ENCODE measurements at places on chromosomes 7 and 10.

DNA sequence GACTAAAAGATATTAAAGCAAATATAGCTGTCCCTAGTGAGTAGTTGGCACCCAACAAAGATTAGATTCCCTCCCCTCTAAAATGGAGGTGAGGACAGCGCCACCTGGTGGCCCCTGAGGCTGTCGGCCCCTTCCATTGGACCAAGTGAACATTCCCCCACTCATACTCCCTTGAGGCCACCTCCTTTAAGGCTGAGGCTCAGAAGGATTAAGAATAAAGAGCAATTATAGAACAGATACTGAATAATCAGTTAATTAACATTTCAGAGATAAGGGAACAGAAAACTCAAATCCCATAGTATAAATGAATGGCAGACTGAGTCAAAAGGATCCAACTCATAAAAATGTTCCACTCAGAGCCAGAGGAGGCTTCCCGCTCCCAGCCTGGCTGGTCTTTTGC, 130.4 kb upstream of the GHITM start:
- DNase-seq = peak; percentile 39

- DNase-seq = no peak
These were observed 92.7 kb upstream of the SAMD8 start for GRCh38 chr10:75018686-75019307.

- no peak for DNase-seq
These were observed 131.1 kb downstream of the TAX1BP1 start for GRCh38 chr7:27871086-27871485.

- DNase-seq = no peak
These were observed 116.0 kb downstream of the BUB3 start for GRCh38 chr10:123270221-123270620.

GRCh38 chr7:149772956-149773434, 393 bp downstream of the ZNF467 start:
- DNase-seq = peak; percentile 6

GRCh38 chr7:130841416-130841815, 107.4 kb upstream of the KLF14 start:
- no peak for DNase-seq

GRCh38 chr7:5780801-5781496, 514 bp downstream of the RNF216 start:
- DNase-seq = peak; percentile 34

DNA sequence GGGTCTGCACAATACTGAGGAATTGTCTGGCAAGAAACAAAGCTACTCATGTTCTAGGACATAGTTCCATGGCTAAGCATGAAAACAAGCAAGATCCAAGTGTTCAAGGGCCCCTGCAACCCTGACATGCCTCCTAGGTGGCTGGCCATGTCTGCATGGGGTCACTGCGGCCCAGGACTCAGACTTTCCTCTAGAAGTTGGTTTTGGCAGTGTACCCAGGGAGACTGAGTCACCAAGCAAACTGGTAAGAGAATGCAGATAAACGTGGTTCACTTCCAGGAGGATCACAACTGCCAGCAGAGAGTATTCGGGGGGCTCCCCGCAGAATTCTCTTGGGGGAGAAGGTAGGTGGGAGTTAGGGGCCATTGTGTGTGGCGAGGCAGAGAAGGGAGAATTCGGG, 7.4 kb upstream of the PFKFB3 start:
- DNase-seq = no peak

DNA sequence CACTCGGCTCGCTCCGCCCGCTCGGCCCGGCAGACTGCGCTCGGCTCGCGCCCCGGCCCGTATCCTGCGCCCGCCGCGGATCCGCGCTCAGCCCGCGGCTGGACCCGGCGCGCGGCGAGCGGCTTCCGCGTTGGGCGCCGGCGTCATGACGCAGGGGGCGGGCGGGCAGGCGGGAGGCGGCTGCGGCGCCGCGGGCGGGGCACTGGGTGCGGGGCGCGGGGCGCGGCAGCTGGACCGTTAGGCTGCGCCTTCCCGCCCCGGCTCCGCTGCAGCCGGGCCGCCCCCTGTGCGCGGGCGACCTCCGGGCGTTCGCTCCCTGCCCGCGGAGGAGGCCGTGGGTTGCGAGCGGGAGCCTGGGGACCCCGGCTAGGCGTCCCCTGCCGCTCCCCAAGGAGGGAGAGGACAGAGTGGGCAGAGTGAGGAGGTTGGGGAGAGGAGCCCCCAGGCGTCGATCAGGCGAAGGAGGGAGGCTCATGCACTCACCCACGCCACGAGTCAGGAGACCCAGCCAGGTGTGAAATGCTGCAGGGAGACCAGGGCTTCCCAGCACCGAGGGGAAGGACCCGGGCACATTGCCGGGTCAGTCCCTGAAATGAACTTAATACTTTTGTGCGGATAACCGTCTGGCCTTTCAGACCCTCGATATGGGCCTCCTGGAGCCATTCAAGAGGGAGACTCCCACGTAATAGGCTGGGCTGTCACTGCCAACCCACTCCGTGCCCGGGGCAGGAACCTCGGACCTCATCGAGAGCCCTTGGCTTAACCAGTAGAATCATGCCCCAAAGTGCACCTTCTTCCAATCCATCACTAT, at the start of gene PIP4K2A:
PIP4K2A (minus strand) TSS at position 100 of the 811 bp plus-strand sequence. CDS start 252 bp downstream, outside the sequence.
- peak; percentile 75 for DNase-seq

DNA sequence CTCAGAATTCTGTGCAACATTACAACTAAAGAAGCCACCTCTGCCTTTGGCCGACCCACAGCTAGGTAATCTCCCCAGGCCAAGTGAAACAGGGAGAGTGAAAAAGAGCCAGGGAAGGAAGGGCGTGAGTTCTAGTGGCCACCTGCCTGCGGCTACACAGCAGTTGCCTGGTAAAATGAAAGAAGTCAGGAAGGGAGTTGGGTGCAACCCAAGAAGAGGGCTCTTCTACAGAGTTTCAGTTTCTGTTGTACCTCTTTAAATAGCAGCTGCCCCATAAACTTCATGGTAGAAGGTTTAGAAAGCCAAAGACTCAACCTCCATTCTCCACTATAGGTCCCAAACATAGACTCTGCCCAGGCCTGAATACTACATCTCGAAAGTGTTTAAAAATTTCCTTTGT, 76.2 kb upstream of the TMEM168 start:
- no peak for DNase-seq

- DNase-seq = no peak
These were observed 218.6 kb downstream of the BICC1 start for GRCh38 chr10:58731276-58731675.

- no peak for DNase-seq
These were observed 4.1 kb downstream of the SSBP1 start for GRCh38 chr7:141742229-141742628.

DNA sequence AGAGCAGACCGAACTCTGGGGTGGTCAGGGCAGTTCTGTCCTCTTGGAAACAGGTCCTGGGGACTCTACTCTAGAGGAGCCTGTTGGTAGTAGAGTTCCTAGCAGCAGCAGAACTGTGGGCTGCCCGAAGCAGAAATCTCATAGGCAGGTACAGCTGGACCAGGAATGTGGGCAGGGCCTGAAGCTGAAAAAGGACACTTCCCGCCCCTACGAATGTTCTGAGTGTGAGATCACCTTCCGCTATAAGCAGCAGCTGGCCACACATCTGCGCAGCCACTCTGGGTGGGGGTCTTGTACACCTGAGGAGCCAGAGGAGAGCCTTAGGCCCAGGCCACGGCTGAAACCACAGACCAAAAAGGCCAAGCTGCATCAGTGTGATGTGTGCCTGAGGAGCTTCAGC, 8.3 kb upstream of the ZNF783 start:
- DNase-seq = no peak

DNA sequence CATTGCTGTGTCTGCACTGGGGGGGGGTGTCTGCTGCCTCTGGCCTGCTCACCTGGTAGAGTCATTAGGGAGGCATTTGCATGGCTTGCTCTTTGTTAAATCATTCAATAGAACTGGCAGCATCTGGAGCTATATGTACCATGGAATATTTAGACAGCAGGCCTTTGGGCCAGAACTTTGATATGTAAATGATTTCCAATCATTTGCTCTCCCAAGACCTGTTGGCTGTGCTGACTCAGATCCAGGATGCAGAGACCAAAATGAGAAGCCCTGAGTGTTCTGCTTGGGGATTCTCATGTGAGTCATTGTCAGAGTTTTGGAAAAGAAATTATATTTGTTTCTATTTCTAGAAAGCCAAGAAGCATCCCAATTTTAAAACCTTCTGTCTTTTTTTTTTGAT, 257.6 kb upstream of the IGFBP3 start:
- DNase-seq = no peak

DNA sequence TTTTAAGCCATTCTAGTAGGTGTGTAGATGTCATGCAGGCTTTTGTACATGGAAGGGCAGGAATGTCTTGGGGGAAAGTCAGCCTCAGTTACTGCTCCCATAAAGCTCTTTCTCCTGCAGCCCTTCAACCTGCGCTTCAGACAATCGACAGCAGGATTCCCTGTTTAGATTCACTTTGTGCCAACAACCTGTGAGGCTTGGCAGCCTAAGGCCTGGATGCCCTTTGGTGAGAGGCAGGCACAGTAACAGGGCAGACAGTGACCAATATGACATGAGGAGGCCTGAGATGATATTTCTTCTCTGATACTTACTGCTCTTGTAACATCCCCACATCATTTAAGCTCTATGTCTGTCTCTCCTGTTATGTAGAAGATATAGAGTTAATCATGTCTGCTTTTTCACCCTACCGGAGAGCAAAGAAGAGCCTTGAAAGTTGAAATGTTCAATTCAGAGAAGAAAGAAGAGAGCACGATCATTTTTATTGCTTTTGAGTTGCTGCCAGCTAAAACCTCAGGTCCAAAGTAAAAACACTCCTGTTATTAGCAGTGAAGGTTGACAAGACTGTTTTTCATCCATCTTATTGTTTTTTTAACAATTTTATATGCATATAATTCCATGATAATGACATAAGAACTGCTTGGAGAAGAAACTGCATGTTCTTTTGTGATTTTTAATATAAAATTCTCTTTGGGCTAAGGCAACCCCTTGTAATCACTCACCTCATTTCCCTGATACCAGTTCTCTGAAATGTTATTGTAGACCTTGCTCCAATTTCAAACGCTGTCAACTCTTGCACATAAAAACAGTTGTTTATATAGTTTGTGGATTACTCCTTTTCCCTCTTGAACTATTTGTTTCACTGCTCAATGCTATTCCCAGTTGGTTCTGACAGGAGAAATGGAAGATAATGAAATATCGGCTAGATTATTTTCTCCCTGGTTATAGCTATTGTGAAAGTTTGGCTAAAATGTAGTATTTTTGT, 140.9 kb downstream of the GALNT17 start:
- DNase-seq = no peak

DNA sequence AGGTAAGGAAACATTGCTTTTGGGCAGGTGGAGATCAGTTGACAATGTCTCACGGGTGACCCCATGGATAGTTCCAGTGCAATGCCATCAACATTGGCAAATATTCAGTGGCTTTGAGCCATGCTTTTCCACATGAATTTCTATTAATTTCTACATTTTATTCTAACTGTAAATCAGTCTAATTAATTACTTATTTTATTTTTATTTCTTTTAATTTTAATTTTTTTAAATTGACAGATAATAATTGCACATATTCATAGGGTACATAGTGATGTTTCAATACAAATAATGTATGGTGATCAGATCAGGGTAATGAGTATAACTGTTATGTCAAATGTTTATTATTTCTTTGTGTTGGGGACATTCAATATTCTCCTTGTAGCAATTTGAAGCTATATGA, 3.8 kb downstream of the ABCA13 start:
- no peak for DNase-seq

GRCh38 chr10:34262985-34263384, 552.1 kb downstream of the PARD3 start:
- no peak for DNase-seq

- peak; percentile 89 for DNase-seq
These were observed 162.3 kb downstream of the BAMBI start for GRCh38 chr10:28839600-28840007.

- no peak for DNase-seq
These were observed 66.7 kb upstream of the LEP start for GRCh38 chr7:128174386-128174785.

DNA sequence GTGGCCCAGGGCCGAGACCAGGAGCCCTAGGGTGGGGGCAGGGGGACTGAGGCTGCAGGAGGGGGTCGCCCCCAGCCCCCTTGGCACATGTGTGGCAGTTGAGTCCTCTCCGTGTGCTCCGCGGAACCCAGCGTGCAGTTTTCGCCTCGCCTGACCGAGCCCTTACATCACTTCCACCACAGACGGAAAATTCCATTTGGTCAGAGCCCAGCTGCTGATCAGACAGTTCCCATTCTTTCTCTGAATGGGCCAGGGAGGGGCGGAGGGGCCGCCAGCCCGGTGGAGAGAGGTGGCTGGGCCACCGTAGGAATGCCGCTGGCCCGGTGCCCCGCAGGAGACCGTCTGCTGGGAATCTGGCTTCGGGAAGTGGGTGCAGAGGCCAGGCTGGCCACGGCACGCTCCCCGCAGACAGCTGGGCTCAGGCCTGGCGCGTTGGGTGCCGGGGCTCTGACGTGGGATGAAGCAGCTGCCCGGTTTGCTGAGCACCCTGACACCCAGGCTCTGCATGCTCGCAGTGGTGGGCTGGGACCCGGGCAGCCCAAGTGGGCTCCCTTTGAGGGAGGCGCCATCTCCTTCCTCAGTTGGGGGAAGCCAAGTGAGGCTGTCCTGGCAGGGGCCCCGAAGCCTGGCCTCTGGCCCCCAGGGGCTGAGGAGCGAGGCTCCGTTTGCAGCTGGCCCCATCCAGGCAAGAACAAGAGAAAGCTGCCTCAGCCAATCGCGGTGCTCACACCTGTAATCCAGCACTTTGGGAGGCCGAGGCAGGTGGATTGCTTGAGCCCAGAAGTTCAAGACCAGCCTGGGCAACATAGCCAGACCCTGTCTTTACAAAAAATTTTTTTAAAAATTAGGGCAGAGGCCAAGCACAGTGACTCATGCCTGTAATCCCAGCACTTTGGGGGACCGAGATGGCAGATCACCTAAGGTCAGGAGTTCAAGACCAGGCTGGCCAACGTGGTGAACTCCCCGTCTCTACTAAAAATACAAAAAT, 9.9 kb downstream of the TTYH3 start:
- DNase-seq = no peak

- no peak for DNase-seq
These were observed 63.0 kb downstream of the HOXA1 start for GRCh38 chr7:27032839-27033238.

DNA sequence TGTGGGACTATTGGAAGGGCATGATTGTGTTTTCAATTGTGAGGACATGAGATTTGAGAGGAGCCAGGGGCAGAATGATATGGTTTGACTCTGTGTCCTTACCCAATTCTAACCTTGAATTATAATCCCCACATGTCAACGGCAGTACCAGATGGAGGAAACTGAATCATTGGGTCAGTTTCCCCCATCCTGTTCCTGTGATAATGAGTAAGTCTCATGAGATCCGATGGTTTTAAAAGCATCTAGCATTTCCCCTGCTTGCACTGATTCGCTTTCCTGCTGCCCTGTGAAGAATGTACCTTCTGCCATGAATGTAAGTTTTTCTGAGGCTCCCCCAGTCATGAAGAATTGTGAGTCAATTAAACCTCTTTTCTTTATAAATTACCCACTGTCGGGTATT, 1367.1 kb downstream of the XPNPEP1 start:
- DNase-seq = no peak

GRCh38 chr10:119078422-119079179, 2.0 kb downstream of the EIF3A start:
- DNase-seq = no peak

Measured in hematopoietic multipotent progenitor cell treated with erythropoietin and hydrocortisone succinate and interleukin-3 and kit ligand, for 8 days (in vitro differentiated cells).